Choroid plexus epithelial cell (primary cell): ENCODE measurements at places on chromosomes 5 and 9.

- DNase-seq: peak; percentile 50
Observed at GRCh38 chr9:37952731-37953130, 48.8 kb upstream of the SLC25A51 start.

GRCh38 chr5:15807871-15808270 is 307.9 kb downstream of the FBXL7 start:
- DNase-seq: peak; percentile 89

DNA sequence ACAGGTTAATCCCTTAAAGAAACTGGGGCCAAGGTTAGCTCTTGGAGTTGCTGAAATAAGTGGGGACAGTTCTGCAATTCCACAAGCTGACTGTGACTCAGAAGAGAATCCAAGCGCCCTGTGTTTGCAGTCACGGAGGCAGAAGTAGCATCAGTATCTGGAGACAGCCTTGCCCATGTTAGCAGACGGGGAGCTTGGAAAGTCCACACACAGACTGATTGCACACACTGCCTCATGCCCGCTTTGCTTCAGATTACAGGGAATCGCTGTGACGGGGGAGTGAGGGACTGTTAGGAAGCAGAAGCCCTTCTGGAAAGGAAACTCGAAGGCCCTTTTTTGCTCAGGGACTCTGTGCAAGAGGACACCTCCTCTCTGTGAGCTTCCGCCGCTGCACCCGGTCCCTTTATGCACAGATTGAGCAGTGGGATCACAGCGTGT is 30.9 kb upstream of the PPP1R26 start:
- DNase-seq: no peak

GRCh38 chr5:174400461-174400860 is 323.9 kb upstream of the MSX2 start:
- no peak for DNase-seq

- DNase-seq: no peak
Observed at GRCh38 chr5:169527066-169527465, 56.5 kb upstream of the SPDL1 start.

DNA sequence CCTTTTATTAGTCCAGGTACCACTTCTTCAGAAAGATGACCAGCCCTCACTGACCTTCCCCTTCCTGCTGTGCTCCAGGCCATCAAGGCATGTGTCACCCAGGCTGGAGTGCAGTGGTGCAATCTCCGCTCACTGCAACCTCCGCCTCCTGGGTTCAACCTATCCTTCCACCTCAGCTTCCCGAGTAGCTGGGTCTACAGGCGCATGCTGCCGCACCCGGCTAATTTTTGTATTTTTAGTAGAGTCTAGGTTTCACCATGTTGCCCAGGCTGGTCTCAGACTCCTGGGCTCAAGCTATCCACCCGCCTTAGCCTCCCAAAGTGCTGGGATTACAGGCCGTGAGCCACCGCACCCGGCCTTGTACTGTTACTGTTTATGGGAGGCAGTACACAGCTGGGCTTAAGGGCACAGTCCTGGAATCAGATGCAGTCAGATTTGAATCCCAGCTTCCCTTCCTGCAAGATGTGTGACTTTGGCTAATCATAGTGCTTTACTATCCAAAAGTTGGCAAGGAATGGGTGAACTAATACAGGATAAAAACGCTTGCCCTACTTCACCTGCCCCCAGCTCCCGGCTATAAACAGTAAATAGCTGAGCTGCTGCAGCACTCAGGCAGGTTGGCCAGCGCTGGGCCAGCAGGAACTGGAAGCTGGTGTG is 483 bp upstream of the EIF4EBP3 start:
- no peak for DNase-seq

DNA sequence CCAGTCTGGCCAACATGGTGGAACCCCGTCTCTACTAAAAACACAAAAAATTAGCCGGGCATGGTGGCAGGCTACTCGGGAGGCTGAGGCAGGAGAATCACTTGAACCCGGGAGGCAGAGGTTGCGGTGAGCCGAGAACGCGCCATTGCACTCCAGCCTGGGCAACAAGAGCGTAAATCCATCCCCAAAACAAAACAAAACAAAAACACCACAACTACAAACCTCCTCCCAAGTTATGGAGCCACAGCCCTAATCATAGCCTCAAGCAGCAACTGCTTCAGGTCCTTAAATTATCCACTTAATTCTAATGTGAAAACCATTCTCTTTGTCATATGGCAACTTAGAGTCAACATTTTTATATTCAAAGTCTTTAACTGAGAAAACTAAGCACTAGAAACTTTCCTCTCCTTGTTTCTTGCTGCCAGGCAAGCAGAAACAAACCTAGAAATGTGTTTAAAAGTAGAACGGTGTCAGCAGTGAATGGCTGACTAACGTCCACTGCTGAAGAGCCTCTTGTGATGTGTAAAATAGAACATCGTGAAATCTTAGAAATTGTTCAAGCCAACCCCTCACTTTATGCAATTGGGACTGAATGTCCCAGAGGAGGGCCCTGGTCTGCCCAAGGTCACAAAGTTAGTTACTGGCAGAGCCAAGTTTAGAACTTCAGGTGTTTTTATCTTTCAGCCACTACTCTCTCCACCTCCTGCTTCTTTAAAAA is 5.7 kb downstream of the TMEM245 start:
- DNase-seq: no peak

DNA sequence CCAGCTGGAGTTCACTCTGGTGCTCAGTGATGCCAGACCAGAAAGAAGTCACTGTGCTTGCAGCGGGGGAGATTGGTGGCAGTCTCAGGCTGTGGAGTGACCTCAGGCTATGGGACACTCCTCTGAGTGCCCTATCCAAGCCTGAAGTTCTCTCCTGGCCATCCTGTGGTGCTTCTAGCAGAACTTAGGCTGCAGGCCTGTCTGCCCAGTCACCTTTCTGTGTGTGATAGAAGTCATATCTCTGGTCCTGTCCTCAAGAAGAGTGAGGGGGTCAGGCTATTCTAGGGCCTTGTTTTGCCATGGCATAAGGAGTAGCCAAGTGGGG is 9.3 kb downstream of the PDLIM4 start:
- DNase-seq: no peak

DNA sequence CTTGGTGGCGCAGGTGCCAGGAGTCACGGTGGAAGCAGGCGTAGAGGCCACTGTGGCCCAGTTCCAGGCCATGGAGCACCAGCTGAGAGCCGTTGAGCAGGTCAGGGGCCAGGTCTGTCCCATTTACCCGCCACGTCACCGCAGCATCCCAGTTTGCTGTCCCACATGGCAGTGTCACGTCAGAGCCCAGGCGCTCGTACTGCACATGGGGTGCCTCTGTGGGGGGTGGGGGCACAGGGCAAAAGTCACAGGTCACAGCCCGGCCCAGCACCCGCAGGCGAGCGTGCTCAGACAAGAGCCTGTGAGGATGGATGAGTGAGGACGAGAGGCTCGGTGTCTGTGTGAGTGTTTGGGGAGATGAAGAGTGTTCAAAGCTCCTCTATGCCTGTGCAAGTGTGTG is 24.9 kb downstream of the CNTFR start:
- DNase-seq: no peak

DNA sequence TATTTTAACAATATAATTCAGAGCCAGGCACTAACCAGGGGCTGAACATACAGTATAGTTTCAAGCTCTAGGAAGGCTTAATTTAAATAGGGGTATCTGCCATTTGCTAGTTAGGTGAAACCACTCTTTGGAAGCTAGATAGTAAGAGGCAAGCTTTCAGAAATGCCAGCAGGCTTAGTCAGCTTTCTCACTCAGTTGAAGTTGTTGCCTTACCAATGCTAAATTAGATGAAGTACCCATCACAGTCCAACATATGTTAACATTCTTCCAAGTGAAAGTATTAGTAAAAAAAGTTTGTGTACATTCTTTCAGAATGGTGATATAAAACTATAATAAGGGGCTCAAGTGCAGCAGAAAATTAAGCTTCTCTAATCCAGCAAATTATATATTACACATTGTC is 215.0 kb downstream of the CNTLN start:
- DNase-seq: peak; percentile 66

- DNase-seq: peak; percentile 64
Observed at GRCh38 chr5:78574131-78574673, 74.4 kb downstream of the LHFPL2 start.

- DNase-seq: no peak
Observed at GRCh38 chr9:69370430-69370829, 45.4 kb downstream of the ENTREP1 start.

DNA sequence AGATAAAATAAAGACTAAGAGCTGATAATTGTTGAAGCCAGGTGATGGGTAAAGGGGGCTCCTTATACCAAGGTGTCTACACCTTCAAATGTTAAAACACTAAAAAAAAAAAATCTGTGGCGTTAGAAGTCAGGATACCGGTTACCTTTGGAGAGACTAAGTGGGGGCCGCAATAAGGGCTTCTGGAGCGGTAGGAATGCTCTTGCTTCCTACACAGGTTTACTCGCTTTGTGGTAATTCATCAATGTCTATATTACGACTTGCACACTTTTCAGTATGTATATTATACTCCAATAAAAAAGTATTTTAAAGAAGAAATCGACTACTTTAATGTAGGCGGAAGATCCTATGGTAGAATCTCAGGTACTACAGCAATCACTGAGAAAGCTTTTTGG is 12.5 kb downstream of the MRPS27 start:
- DNase-seq: no peak

- DNase-seq: no peak
Observed at GRCh38 chr5:169686137-169686536, 49.1 kb downstream of the DOCK2 start.

GRCh38 chr5:21398511-21398910 is 1410.5 kb upstream of the CDH18 start:
- no peak for DNase-seq

DNA sequence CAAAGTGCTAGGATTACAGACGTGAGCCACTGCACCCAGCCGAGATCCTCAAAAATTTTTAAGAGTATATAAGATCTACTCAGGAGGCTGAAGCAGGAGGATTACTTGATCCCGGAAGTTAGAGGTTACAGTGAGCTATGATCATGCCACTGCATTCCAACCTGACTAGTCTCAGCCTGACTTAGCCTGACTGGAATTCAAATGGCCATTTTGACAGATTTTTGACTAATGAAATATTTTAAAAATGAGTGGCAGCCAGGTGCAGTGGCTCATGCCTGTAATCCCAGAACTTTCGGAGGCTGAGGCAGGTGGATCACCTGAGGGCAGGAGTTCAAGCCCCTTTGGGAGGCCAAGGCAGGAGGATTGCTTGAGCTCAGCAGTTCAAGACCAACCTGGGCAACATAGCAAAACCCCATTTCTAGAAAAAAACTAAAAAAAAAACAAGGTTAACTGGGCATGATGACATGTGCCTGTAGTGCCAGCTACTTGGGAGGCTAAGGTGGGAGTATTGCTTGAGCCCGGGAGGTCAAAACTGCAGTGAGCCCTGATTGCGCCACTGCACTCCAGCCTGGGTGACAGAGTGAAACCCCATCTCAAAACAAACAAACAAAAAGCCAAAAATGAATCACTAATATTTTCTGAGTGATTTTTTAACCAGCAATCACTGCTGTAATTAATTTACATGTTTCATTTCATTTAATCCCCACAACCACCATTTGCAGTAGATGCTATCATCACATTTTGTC is 16.6 kb downstream of the ATOX1 start:
- peak; percentile 78 for DNase-seq

DNA sequence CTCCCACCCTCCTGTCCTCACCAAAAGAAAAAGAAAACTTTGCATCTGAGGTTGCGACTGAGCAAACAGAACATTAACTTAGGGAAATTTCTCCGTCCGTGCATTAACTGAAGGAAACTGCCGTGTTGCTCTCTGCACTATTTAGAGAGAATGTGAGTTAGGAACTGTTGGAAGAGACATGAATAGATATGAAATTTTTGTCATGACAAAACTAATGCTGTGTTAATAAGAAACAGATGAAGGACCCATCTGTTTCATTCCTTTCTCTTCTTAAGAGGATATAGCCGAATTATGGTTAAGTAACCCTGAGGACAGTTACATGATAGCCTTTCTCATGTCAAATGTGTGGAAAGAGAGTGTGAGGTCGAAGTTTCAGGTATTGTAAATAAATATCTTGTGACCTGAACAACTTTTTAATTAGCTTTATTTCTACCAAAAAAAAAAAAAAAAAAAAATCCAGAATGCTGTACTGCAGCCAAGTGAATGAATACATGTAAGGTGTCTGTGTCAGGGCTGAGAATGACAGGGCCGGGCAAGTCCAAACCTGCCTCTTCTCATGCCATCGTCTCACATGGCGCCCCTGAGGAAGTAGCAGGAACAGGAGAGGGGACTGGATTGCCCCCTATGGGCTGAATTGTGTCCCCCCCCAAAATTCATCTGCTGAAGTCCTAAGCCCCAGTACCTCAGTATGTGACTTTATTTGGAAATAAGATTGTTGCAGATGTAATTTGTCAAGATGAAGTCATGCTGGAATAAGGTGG is 35.6 kb upstream of the ANKRD33B start:
- DNase-seq: peak; percentile 44
